ENCODE measurements at places on chromosomes 16 and 17.

- DNase-seq = no peak
These were observed 22.6 kb downstream of the SMPD3 start for GRCh38 chr16:68425498-68426346.

GRCh38 chr16:12527071-12527470 is 276.6 kb downstream of the CPPED1 start:
- DNase-seq = no peak

DNA sequence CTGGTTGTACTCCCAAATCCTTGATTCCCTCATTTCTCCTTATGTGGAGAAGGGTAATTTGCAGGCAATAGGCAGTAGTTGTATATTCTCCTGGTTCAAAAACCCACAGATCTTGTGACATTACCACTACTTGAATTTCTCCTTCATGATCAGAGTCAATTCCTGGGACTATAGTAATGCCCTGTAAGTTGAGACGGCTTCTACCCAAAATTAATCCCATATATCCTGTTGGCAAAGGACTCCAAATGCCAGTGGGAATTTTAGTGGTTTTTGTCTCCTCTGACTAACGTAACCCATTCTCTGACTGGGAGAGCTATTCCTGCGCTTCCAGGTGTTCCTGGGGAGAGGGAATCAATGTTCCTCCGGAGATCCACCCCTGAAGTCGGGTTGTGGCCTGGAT is 11.6 kb upstream of the ZNF689 start:
- DNase-seq = no peak

DNA sequence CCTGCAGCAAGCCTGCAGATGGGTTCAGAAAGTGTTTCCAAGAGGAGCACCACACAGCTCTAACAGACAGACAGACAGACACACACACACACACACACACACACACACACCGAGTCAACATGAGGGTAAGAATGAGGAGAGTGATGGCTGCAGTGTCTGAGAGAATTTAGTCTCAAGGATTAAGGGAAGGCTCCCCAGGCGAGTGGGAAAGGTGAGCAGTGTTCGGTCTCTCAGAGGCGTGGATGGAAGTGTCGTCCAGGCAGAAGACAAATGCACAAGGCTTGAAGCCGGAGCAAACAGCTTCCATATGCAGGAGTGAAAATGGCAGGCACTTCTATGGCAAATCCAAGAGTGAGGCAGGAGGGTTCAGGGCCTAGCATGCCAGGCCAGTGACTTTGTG is 770.1 kb downstream of the KCNJ18 start:
- DNase-seq = no peak

DNA sequence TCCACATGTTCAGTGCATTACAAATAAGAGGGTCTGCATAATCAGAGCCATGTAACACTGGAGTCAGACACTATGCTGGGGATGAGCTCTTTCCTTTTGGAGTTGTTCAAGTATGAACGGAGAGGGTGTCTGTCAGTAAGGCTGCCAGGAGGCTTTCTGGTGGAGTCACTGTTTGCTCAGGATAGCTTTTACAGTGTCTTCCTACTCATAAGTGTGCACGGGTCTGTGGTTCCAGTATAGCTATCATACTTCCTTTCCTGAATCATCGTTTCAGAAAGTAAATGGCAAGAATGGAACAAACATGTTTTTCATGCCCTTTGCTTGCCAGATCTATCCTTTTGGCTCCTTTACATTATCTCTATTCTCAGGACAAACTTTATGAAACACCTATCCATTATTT is 152.7 kb upstream of the CDH11 start:
- DNase-seq = no peak

DNA sequence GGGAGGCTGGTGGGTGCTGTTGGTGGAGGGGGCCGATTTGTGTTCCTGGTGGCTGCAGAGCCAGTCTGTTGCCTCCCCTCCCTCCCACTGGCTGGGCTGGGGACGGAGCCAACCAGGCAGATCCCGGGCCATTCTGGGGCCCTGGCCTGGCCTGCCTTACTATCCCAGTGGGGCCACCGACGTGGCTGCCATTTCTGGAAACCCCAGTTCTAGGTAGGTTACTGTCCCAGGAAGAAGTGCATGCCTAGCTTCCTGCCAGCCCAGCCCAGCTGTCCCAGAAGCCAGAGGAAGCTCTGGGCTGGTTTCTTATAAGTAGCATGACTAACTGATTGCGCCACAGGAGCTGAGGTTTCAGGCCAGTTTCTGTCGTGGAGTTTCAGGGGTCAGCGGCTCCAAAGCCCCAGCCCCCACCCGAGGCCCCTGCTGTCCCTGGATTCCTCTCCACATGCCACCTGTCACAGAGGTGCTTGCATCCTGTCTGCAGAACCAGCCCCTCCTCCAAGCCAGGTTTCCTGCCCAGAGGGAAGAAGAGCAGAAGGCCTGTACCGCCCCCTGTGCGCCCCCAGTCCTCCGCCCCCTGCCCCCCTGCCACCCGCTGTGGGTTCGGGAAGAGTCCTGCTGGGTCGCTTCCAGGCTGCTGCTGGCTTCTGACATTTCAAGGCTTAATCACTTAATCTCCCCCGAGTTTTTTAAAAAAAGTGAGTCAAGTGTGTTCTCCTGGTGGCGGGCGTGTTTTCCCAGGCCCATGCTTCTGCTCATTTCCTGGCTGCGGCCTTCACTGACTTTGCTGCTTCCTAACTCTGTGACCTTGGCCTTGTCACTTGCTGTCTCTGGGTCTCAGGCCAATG is 13.2 kb downstream of the IL4R start:
- DNase-seq = peak; percentile 89

GRCh38 chr16:22065252-22065651 is 27.1 kb upstream of the VWA3A start:
- DNase-seq = no peak

GRCh38 chr17:65898651-65899050 is 293.3 kb downstream of the CEP112 start:
- no peak for DNase-seq

DNA sequence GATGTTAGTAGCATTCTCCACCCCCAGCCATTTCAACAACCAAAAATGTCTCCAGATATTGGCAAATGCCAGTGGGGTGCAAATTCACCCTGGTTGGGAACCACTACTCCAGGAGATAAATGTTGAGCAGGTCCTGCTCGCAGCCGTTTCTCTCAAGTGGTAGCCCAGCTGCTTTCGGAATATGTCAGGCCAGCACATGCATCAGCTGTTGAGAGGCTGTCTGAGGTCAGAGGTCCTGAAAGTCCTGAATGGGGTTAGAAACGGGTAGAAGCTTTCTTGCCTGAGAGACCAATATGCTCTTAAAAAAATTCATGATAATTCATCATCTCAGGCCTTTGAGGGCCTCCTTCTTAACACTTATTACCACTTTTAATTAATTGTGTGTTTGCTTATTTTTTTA is 31.0 kb downstream of the TEKT5 start:
- DNase-seq = no peak

- DNase-seq = no peak
These were observed 92.2 kb downstream of the TUBD1 start for GRCh38 chr17:59800530-59800942.

DNA sequence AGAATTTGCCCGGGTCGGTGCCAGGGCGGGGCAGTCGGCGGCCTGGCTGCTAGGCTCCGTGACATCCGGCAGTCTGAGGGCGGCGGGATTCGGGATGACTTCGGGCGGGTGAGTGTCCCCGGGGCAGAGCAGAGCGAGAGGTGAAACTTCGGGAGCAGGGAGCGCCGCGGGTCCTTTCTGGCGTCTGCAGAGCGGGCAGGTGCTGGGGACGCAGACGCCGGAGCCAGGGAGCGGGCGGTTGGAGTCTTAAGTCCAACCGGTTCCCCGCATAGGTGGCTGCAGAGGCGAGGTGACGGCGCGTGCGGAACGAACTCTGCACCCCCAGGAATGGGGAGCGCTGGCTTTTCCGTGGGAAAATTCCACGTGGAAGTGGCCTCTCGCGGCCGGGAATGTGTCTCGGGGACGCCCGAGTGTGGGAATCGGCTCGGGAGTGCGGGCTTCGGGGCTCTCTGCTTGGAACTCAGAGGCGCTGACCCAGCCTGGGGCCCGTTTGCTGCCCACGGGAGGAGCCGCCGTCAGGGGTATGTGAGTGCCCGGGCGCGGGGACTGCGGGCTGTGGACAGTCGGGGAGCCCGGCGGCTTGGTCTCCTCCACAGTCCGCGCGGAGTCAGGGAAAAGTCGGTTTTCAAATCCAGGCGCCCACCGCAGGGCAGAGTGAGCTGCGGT is at the start of gene B4GALNT2:
TSS of gene B4GALNT2 (plus strand) at position 71 of the 666 bp plus-strand sequence. CDS start at position 95, 24 bp downstream.
- peak; percentile 26 for DNase-seq

GRCh38 chr17:78412403-78412802 is 34.0 kb downstream of the PGS1 start:
- no peak for DNase-seq

DNA sequence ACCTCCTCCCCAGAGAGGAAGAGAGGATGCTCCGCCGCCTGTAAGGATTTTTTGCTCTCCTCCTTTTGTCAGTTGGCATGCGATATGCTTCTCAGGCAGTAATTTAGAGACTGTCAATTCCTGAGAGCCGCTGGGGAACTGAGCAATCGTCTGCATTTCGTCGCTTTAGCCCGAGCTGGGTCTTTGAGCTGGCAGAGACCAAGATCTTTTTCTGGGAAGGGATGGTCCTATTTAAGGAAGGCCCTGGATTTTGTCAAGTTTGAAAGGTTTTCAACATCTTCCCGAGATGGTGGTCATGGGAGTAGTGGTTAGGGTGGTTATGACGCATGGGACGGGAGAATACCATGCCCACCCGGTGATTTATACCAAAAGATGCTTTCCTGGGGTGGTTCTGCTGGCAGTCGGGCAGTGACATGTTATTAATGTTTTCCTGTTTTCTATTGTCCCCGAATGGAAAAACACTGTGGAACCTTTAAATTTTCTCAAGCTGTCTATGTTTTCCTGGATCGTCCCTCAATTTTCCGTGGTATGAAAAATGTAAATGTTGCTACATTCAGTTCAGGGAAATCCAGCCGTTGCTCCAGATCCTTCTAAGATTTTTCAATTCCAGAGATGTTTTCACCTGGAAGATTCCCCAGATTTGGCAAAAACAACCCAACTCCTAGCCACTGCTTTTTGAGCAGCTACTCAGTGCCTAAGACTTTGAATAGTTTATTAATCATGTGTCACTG is 586.4 kb downstream of the MAF start:
- no peak for DNase-seq

GRCh38 chr17:75592348-75593020 is 4.9 kb downstream of the MYO15B start:
- DNase-seq = no peak

- no peak for DNase-seq
These were observed 231.4 kb downstream of the IRX3 start for GRCh38 chr16:54055191-54055590.

DNA sequence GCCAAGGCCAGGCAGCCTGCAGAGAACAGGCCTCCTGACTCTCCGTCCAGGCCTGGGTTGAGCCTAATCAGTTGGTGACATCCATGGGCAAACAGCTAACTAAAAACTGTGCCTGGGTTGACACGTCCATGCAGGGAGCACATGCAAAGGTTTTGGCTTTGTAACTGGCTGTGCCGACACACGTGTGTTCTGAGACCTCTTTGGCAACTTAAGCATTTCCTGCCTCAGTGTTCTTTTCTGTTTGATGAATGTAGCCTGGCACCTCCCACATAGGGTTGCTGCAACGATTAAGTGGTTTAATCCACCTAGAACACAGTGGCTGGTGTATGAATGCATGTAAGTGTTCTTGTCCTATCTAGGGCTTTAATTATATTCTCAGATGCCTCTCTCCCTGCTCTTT is 3.2 kb downstream of the BCO1 start:
- no peak for DNase-seq

GRCh38 chr16:56542039-56542438 is 22.2 kb upstream of the BBS2 start:
- DNase-seq = no peak

GRCh38 chr16:67278773-67279295 is 498 bp upstream of the PLEKHG4 start:
- DNase-seq = peak; percentile 67

DNA sequence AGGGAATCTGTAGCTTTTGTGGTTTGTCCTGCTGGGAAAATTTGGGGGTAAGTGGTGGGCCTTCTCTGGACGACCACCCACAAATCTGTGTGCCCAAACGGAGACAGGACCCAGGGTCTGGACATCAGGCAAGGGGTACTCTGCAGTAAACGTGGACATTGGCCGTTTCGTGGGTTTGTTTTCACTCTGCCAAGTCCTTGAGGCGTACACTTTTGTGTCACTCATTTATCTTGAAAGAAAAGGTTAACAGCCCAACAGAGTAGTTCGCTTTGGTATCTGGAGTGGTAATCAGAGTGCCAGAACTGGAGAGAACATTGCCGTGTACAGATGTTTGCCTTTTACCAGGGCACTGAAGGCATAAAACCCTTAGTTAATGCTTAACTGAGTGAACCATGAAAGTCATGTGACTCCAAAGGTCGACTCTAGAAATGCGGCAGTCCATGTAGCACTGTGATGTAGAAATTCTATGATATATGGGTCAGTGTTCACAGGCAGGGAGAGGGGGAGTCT is 15.4 kb downstream of the NAA60 start:
- no peak for DNase-seq

DNA sequence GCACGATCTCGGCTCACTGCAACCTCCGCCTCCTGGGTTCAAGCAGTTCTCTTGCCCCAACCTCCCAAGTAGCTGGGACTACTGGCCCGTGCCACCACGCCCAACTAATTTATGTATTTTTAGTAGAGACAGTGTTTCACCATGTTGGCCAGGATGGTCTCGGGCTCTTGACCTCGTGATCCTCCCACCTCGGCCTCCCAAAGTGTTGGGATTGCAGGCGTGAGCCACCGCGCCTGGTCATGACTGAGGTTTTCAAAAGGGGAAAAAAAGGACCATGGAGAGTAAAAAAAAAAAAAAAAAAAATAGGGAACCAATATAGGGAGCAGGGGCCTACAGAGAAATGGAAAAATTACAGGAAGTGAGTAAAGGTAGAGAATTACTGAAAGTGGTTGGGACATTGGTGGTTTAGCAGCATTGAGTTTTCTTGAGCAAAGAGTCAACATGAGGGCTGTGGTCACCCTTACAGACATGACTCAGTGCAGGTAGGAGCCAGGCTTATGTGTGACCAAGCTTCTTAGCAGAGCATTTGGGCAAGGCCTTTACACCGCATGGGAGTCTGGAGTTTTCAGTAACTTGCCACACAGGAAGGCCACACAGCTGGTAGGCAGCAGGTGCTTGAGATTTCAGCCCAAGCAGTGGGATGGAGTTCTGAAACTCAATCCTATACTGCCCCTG is 447.3 kb downstream of the HS3ST3B1 start:
- peak; percentile 32 for DNase-seq

DNA sequence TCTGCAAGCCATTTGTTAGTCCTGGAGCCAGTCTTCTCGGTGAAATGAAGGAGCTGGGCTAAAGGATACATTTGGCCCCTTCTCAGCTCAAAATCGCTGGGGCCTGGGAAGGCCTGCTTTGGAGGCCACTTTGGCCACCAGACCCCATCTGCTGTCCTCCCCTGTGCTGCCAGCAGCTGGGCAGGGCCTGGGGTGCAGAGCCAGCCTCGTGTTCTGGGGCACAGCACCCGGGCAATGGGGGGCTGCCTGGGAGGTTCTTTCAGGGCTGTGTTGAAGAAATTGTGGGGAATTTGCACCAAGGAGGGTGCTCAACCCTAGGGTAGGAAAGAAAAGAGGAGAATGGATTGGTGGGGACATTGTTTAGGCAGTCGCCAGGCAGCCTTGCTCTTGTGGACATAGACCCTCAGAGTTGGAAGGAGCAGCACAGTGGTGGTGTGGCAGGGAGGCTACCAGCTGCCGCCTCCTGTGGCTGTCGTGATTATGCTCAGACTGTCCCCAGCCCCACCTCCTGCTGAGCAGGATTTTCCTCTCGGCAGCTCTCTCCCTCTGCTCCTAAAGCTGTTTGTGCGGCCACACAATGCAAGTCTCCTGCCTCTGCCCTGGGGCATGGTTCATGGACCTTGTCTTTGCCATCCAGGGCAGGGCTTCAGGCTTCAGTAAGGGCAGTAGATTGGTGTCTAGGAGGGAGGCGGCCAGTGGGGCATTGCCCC is 174.8 kb downstream of the NTN1 start:
- no peak for DNase-seq

- DNase-seq = no peak
These were observed 44.0 kb upstream of the NLRP1 start for GRCh38 chr17:5628262-5628661.

All from common myeloid progenitor, CD34-positive (primary cell).